ENCODE measurements at places on chromosomes 16 and 17.

- DNase-seq: no peak
These were observed 1.7 kb downstream of the PSMD11 start for GRCh38 chr17:32445971-32446370.

GRCh38 chr17:77974396-77974795 lies 15.9 kb downstream of the TNRC6C start:
- DNase-seq: no peak

GRCh38 chr16:68227850-68228553 lies 7.9 kb downstream of the ESRP2 start:
- no peak for DNase-seq

DNA sequence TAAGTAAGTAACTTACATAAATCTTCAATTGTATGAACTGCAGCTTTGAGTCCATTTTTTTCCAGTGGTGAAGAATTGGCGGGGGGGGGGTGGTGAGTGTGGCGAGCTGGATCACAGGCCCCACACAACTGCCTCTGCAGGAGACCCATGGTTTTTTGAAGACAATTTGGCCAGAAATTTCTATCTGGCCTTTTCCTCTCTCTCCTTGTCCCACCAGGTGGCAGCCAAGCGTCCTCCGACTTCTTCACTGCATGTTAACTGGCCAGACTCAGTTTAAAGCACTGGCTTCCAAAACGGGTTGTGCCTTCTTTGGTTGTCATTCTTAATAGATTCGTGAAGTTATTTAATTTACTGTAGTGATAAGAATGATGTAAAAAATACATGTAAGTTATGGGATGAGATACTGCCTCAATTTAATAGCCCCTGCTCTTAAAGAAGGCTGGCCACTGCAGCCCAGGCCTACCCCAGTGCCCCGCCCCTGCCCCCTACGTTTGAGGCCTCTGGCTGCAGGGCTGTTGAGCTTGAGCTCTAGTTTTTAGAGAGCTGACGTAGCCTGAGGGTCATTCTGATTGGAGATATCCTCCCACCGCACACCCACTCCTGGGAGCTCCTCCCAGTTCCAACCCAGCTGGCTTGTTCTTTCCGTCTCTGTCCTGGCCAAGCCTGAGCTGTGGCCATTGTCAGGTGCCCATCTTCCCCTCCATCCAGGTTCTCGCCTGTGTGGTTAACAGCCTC lies 36.4 kb downstream of the AKAP1 start:
- DNase-seq: no peak

DNA sequence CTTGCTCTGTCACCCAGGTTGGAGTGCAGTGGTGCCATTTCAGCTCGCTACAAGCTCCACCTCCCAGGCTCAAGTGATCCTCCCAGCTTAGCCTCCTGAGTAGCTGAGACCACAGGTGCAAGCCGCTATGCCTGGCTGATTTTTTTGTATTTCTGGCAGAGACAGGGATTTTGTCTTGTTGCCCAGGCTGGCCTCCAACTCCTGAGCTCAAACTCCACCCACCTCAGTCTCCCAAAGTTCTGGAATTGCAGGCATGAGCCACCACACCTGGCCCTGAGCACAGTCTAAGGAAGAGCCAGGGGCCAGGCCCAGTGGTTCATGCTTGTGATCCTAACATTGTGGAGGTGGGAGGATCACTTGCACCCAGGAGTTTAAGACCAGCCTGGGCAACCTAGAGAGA lies 21.8 kb upstream of the BCO1 start:
- no peak for DNase-seq

- no peak for DNase-seq
These were observed 2.0 kb downstream of the TMEM11 start for GRCh38 chr17:21211825-21212479.

GRCh38 chr16:85687651-85688471 lies 893 bp downstream of the GINS2 start:
- DNase-seq: no peak

- no peak for DNase-seq
These were observed 291.1 kb upstream of the IRX3 start for GRCh38 chr16:54577651-54578128.

- DNase-seq: no peak
These were observed 4.7 kb upstream of the CCL18 start for GRCh38 chr17:36059406-36059805.

DNA sequence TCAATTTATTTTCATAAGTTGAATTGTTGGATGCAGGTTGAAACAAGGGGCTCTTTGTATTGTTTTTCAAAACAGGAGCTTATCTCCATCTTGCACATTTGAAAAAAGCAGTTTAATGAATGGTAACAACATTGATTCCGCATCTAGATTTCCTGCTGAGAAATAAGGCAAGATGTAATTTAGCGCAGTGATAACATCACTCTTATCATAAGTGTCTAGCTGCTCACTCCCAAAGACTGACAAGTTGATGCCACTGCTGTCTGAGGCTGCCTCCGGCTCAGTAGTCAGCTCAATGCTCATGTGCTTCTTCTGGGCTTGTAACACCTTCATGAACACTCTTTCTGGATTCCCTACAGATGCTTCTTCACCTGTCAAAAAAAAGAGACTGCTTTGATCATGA lies 92.4 kb downstream of the KPNA2 start:
- no peak for DNase-seq

DNA sequence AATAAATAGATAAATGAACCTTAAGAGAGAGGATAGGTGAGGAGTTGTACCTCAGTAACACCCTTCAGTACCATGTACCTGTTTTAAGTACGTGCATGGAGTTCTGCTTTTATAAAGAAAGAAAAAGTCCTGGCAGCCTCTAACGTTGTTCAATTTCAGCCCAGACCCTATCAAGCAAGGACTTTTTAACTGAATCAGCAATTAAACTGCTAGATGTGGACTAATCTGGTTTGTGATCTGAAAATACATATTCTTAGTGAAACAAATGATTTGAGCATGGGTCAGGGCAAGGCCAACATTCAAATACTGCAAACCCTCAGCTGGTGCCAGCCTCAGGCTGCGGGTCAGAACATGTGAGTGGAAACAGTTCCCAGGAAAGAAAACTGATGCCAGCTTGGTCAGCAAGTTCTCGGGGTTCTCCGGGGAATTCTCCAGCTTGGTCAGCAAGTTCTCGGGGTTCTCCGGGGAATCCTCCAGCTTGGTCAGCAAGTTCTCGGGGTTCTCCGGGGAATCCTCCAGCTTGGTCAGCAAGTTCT lies 84.5 kb downstream of the MRM3 start:
- DNase-seq: no peak

DNA sequence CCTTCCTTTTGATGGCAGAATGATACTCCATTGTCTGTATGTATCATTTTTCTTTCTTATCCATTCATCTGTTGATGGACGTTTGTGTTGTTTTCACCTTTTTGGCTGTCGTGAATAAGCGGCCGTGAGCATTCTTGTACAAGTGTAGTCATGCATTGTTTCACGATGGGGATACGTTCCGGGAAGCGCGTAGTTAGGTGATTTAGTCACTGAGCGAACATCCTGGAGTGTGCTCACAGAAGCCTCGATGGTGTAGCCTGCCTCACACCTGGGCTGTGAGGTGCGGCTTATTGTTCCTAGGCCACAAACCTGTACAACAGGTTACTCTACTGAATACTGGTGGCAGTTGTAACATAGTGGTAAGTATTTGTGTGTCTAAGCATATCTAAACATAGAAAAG lies 136.5 kb downstream of the CMIP start:
- no peak for DNase-seq

DNA sequence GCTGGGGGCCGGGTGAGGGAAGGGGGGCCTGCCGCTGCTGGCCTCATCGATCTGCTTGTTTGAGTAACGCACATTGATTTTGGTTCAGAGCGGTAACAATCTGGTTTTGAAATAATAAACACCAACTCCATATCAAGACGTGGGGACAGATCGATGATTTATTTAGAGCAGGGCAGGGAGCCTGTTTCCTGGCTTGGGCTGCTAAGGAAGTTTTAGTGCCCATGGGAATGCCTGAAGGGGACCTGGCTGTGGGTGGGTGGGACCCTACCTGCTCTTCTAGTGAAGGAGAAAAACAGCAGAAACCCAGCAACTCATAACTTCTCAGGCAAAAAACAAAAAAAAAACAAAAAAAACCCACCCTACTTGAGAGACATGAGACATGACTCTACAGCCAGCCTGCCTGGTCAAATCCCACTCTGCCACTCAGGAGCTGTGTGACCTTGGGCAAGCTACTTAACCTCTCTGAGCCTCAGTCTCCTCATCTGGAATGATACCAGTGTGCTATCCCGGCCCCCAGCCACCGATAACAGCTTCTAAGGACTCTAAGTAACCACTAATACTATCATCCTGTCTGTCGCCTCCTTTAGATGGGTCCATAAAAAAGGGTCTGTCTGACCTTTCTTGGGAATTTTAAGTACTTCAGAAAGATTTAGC lies 66.0 kb downstream of the PIPOX start:
- DNase-seq: no peak
